GM23248 (cell line): ENCODE measurements at places on chromosomes 12 and 14. TPM values are rescaled to one million over a fixed set of nuclear protein-coding genes. Genes with fewer than 3 reads are reported as not detected.

FOXG1 gene
- polyA plus RNA-seq: 0.04 TPM in 1 of 2 replicates, not detected in the other

SLC39A5 gene
- not detected in 2 replicates for polyA plus RNA-seq

PRICKLE1 gene
- 25.2 and 25.7 TPM in 2 replicates for polyA plus RNA-seq

KRT83 gene
- polyA plus RNA-seq: not detected in 2 replicates

SELPLG gene
- polyA plus RNA-seq: 6.2 and 6.7 TPM in 2 replicates

OLR1 gene
- polyA plus RNA-seq: 4.4 and 4.6 TPM in 2 replicates

TCL1B gene
- polyA plus RNA-seq: not detected in 2 replicates

COX8C gene
- not detected in 2 replicates for polyA plus RNA-seq

ZFYVE1 gene
- polyA plus RNA-seq: 15.6 and 16.4 TPM in 2 replicates

DCN gene
- polyA plus RNA-seq: 483 and 504 TPM in 2 replicates

R3HDM2 gene
- 16.2 and 17.0 TPM in 2 replicates for polyA plus RNA-seq

CLEC1B gene
- not detected in 2 replicates for polyA plus RNA-seq

SLC4A8 gene
- polyA plus RNA-seq: 3.1 and 4.6 TPM in 2 replicates

TDP1 gene
- polyA plus RNA-seq: 11.1 and 11.8 TPM in 2 replicates

GYS2 gene
- polyA plus RNA-seq: 0.08 TPM in 1 of 2 replicates, not detected in the other

DNA sequence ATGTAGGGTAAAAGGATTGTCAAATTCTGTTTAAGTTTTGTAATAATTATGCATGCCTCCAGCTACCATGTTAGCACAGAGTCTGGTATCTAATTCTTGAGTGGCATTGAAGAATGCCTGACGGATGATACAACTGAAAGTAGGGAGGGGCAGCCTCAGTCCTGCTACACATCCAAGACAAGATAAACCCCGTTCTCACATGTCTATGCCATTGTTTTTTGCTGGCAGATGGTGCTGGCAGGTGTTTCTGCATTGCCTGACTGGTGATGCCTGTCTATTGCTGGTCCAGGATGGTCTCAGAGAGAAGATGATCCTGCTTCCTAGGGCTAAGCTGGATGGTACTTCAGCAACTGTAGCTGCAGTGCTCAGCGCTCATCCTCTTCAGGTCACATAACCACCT lies 245.8 kb upstream of the NAV3 start:
- DNase-seq: no peak

- no peak for DNase-seq
Measured at GRCh38 chr14:95327558-95328374, 8.1 kb upstream of the CLMN start.

GRCh38 chr14:51607711-51608110 lies 44.0 kb upstream of the FRMD6 start:
- DNase-seq: peak; percentile 97

DNA sequence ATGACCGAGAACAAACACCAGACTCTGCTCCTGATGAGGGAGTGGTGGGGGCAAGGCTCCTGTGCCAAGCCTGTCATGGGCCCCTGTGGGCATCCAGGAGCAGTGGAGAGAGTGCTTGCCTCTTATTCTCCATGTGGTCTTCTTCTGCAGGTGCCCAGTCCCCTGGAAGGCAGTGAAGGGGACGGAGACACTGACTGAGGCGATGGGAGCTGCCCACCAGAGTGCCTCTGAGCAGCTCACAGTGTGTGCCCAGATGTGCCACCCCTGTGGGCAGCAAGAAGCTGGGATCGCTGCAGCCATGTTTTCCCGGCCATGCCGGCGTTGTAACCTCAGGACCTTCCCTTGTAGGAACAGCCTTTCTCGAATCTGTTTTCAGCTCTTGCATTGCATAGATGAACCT lies 6.4 kb upstream of the EP400 start:
- no peak for DNase-seq

GRCh38 chr14:22839159-22839779 lies 2.9 kb downstream of the MMP14 start:
- peak; percentile 60 for DNase-seq

- no peak for DNase-seq
Measured at GRCh38 chr12:61213646-61214045, 1046.6 kb upstream of the USP15 start.

DNA sequence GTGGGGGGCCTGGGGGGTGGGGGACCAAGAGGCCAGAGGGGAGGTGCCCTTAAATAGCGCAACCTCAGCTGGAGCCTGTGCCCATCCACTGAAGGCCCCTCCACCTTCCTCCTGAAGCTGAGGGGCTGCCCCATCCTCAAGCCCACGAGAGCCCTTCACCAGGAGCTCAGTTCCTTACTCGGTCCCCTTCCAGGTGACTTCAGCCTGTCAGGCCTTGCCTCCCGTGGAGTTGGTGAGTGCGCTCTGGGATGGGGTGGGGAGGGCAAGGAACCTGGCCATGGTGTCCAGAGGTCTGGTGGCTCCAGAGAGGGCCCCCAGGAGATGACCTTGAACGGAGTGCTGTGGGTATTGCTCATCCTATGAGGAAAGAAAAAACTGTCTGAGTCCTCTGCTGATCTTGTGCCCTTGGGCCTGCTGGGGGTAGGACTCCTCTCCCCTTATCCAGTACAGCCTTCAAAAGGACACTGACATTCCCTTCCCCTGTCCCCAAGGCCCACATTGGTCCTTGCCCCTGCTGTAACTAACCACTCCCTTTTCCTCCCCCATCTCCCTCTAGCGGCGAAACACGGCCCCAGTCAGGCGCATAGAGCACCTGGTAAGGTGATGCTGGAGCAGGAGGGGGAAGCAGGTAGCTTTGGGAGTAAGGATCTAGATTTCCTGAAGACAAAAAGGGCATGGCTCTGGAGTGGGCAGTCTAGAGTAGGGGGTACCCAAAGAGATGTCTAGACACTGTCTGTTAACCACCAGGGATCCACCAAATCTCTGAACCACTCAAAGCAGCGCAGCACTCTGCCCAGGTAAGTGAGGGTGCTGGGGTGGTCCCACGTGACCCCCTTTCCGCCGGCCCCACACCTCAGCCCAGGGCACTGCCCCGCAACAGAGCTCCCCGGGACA lies 3.6 kb downstream of the TNS2 start:
- DNase-seq: peak; percentile 63

DNA sequence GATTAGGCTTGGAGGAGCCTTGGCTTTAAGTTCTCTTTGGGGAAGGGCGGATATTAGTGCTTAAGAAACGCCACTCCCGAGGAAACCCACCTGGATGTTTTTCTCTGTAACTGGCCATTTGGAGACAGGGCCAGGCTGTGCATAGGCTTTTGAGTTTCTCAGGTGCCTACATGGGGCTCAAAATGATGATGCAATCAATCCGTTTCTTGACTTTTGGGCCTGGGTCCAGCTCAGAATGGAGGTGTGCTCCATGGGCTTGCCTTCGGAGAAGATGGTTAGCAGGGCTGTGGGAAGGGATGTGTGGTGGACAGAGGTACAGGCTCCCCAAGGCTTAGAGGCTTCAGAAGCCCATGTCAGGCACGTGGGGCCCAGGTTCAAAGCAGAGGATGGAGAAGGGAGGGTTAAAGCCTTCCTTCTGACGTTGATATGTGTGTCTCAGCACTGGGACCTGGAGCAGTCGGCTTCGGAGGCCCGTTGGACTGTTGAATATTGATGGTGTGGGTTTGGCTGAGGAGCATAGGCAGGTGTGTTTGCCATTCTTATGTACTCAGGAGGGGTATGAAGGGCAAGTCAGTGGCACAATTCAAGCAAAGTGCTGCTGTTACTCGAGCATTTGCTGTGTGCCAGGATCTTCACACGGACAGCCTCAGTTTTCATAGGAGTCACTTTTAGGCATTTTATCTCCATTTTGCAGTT lies 82.8 kb downstream of the SLC25A47 start:
- DNase-seq: no peak

- DNase-seq: no peak
Measured at GRCh38 chr14:66383257-66383656, 102.9 kb upstream of the CCDC196 start.

GRCh38 chr12:24088751-24089509 lies 139.5 kb upstream of the SOX5 start:
- no peak for DNase-seq

DNA sequence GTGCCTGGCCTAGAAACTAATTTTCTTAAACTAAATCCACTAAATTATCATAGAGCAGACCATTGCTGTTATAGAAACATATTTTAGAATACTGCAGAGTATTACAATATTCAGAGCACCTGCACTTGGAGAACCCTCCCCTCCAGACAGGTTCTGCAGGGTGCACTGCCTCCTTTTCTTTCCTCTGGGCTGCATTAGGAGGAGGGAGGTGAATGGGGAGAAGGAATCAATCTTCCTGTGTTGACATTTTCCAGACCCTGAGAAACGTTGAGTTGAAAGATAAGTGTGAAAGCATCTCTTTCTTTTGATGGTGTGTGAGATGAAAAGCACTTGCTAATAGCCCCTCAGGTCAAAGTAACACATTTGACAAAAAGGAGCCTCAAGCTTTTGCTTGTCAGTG lies 7.3 kb downstream of the SYNE2 start:
- DNase-seq: no peak

DNA sequence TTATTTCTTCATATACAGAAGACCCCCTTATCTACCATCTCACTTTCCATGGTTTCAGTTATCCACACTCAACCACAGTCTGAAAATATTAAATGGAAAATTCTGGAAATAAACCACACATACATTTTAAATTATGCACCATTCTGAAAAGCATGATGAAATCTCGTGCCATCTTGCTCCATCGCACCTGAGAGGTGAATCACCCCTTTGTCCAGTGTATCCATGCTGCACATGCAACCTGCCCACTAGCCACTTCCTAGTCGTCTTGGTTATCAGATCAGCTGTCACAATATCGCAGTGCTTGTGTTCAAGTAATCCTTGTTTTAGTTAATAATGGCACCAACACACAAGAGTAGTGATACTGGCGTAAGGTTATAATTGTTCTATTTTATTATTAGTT lies 145.7 kb downstream of the C12orf42 start:
- no peak for DNase-seq

DNA sequence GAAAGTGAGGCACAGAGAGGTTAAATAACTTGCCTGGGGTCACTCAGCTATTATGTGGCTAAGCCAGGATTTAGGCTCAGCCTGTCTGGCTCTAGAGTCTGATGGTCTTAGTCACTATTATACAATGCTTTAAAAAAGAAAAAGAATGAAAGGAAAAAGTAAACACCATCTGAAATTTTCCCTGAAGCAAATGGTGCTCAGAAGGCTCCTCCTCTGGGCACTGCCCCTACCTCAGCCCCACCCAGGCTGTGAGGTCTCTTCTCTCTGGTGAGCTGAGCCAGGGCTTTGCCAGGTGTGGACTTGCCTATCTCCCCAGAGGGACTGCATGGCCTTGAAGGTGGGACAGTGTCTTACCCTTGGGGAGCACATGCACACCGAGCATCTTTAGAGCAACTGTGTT lies 117.5 kb upstream of the DYRK2 start:
- peak; percentile 8 for DNase-seq

GRCh38 chr12:127419111-127419510 lies 847.9 kb upstream of the TMEM132C start:
- no peak for DNase-seq

DNA sequence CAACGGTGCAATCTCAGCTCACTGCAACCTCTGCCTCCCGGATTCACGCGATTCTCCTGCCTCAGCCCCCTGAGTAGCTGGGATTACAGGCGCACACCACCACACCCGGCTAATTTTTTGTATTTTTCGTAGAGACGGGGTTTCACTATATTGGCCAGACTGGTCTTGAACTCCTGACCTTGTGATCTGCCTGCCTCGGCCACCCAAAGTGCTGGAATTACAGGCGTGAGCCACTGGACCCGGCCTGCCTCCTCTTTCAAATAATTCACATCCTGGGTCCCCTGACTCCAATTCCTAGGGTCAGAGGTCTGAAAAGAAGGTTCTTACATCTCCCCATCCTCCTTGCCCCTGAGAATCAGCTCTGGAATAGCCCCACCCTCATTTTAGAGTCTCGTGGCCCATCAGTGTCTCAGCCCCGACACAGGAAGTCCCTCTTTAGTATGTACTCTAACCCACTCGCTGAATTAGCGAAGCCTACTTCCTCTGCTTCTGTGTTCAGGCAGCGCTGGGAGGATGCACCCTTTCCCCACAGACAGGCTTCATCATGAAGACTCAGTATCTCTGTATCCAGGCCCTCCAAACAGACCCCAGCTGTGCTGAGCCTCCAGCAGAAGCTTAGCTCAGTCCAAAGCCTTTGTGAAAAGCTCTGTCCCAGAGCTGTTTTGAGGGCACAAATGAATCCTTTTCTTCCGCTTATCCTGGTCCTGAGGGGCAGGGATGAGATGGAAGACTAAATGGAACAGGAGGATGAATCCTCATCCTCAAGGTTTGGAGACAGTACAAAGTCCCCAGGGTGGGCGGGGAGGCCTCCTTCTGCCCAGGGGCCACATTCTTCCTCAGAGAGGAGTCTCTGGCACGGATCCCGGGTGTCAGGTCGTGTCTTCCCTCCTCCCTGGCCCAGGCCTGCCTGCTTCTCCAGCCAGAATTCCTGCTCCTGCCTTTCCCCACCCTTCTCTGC lies 3.5 kb downstream of the LPAR5 start:
- no peak for DNase-seq

DNA sequence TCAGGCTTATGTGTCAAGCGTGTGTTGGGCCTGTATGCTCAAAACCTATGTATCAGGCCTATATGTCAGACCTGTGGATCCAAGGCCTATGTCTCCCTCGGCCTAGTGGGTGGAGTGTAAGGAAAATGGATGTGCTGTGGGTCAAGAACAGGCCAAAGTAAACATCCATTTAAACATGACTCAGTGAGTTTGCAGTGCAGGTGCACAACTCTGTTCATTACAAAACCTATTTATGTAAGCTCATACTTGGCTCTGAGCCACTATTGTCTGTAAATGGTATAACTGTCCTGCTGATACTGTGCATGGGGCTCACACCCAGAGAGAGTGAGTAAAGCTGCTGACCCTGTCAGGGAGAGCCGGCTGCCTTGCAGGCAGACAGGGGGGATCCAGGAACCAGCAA lies 249.7 kb upstream of the AVPR1A start:
- no peak for DNase-seq

DNA sequence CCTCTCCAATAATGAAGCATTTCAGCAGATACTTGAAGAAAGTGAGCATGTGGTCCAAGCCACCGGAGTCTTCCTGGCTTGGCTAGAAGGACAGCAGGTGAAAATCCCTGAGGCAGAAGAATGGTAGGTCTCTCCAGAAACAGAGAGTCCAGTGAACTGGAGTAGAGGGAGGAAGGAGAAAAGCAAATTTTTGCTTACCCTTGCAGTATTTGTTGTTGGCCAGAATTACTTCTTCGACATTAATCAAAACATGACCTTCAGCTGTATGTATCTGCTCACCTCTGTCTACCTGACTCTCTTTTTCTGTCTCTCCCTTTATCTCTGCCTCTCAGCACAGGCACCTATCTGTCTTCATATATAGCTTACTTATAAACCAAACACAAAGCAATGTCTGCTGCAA lies 208.9 kb downstream of the SYT1 start:
- no peak for DNase-seq

- DNase-seq: no peak
Measured at GRCh38 chr14:55518391-55518790, 61.6 kb upstream of the KTN1 start.
